ENCODE measurements at places on chromosomes 16 and 17. TPM values are rescaled to one million over a fixed set of nuclear protein-coding genes. Genes with fewer than 3 reads are reported as not detected.

DNA sequence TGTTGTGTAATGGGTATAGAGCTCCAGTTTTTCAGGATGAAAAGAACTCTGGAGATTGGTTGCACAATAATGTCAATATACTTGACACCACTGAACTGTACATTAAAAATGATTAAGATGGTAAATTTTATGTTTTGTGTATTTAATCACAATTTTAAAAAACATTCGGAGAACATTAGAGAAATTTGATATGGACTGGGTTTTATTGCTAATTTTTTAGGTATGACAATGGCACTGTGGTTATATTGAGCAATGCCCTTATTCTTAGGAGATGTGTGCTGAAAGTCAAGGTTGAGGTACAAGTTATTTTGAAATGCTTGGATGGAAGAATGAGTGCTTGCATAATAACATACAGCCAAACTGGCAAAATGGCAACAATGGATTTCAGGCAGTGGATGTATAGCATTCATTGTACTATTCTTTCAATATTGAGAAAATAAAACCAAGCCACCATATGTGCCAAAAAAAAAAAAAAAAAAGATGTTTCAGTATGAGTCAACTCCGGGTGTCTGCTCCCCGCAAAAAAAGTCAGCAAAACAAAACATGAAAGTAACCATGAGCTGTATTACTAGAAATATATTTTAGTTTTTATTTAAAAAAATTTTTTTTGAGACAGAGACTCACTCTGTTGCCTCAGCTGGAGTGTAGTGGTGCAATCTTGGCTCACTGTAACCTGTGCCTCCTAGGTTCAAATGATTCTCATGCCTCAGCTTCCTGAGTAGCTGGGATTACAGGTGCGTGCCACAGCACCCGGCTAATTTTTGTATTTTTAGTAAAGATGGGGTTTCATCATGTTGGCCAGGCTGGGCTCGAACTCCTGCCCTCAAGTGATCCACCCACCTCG lies 19.8 kb downstream of the HOXB1 start:
- DNase-seq, result no peak

- no peak for DNase-seq
These were observed 22.3 kb downstream of the ARHGAP27 start for GRCh38 chr17:45410144-45411091.

DNA sequence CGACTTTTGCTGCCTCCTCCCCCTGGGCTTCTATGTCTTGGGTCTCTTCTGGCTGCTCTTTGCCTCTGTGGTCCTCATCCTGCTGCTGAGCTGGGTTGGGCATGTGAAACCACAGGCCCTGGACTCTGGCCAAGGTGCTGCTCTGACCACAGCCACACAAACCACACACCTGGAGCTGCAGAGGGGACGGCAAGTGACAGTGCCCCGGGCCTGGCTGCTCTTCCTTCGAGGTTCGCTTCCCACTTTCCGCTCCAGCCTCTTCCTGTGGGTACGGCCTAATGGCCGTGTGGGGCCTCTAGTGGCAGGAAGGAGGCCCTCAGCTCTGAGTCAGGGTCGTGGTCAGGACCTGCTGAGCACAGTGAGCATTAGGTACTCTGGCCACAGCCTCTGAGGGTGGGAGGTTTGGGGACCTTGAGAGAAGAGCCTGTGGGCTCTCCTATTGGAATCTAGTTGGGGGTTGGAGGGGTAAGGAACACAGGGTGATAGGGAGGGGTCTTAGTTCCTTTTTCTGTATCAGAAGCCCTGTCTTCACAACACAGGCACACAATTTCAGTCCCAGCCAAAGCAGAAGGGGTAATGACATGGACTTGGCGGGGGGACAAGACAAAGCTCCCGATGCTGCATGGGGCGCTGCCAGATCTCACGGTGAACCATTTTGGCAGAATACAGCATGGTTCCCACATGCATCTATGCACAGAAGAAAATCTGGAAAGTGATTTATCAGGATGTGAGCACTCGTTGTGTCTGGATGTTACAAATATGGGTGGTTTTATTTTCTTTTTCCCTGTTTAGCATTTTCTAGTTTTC lies 2.3 kb downstream of the GP1BA start:
- peak; percentile 26 for DNase-seq

DNA sequence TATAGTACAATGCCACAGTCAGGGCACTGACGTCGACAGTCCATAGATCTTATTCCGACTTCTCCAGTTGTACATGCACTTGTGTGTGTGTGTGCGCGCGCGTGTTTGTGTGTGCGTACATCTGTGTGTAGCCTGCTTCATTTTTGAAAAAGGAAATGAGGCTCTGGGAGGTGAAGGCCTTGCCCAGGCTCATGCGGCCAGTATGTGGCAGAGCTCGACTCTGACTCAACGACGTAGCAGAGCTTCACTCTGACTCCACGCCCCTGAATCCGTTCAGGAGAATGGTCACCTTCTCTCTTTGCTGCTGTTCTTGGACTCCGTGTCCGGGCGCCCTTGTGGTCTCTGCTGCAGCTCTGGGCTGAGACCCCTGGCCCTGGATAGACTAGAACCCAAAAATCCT lies 81.6 kb upstream of the CIBAR2 start:
- no peak for DNase-seq

- DNase-seq, result peak; percentile 71
These were observed 678.9 kb downstream of the WWOX start for GRCh38 chr16:78778101-78779004.

DNA sequence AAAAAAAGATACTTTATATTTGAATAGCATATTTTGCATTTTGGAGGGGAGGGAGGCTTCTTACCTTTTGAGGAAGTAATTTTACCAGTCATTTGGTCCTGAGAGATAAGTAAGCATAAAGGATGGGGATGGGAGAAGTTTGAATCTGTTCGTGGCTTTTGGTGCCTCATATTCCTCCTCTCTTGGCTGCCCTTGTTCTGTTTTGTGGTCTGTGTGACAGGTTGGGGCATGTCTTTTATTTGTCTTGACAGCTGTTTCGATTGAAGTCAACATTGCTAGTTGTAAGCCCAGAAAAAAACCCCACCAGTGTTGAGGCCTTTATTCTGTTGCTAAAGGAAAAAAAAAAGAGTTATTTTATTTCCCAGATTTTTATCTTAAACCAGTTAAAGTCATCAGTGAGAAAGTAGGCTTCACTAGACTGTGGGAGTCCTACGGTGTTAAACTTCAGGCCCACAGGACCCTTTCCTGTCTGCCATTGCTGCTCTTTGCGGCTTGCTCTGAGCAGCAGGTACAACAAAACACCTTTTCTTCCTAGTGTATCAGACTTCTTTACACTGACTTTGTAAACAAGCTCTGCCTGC lies 11.4 kb downstream of the SLC7A6 start:
- no peak for DNase-seq

The TGFB1I1 gene
- 38.7 TPM for polyA plus RNA-seq

The UMOD gene
- not detected for polyA plus RNA-seq

DNA sequence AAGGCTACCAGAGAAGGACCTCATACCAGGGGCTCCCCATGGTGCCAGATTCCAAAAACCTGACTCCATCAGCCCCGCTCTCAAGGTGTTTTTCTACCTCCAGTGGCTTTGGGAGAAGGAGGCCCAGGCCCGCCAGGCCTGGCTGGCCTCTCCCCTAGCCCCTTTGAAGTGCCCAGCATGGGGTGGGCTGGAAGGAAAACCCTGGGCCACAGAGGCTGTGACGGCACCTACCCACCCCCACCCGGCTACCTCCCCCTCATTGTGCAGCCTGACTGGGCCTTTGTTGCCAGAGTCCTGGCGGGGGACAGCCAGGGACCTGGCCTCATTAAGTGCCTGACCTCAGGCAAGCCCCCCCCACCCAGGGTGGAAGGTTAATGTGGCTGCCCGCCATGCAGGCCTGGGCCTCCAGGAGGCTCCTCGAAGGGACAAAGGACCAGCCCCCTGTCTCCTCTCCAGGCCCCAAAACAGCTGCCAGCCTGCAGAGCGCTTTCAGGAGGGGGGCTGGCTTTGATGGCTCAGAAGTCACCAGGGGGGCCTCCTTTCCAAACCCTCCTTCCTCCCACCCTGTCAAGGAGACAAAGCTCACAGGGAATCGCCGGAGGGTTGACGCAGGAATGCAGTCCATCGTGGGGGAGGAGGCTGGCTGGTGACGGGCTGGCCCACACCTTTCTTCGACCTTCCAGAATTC lies 159.4 kb downstream of the ZNF423 start:
- DNase-seq, result no peak

- no peak for DNase-seq
These were observed 160.3 kb downstream of the PCTP start for GRCh38 chr17:55911186-55911585.

- no peak for DNase-seq
These were observed 33.7 kb upstream of the RGS9 start for GRCh38 chr17:65103431-65103830.

DNA sequence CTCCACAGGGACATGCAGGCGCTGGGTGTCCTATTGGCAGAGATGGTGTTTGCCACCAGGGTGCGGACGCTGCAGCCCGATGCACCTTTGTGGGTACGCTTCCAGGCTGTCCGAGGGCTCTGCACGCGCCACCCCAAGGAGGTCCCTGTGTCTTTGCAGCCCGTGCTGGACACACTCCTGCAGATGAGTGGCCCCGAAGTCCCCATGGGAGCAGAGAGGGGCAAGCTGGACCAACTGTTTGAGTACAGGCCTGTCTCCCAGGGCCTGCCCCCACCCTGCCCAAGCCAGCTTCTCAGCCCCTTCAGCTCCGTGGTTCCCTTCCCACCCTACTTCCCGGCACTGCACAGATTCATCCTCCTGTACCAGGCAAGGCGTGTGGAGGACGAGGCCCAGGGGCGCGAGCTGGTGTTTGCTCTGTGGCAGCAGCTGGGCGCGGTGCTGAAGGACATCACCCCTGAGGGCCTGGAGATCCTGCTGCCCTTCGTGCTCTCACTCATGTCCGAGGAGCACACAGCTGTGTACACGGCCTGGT lies 2.8 kb downstream of the WDR81 start:
- DNase-seq, result no peak

GRCh38 chr17:62821189-62822079 lies 13.3 kb upstream of the MARCHF10 start:
- no peak for DNase-seq

The HSF5 gene
- 0.07 TPM for polyA plus RNA-seq

- DNase-seq, result peak; percentile 90
These were observed 54.1 kb downstream of the TOX3 start for GRCh38 chr16:52492789-52493357.

DNA sequence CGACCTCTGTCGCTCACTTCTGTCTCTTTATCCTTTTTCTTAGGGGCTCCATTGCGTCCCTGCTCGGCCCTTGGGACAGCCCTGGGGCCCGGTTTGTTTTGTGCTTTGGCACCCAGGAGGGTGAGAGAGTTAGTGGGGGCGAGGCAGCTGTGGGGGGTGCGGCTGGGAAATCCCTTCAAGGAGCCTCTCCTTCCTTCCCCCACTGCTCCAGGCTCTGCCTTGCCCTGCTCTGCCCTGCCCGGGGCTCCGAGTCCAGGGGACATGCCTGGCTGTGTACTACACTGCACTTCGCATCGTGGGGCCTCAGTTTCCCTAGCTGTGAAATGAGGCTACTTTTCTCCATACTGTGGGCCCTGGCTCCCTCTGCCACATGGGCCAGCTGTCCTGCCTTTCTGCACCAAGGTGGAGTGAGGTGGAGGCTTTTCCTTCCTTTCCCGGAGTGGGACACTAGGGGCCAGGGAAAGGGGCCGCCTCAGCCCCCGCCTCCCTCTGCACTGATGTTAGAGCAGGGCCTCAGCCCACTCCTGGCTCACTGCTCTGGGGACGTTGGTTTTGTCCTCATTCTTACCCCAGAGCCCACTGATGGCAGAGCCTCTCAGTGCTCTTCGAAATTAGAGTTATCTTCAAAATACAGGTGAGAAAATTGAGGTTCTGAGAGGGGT lies 980 bp downstream of the LLGL1 start:
- peak; percentile 32 for DNase-seq

The ATP2A1 gene
- 4.1 TPM for polyA plus RNA-seq

DNA sequence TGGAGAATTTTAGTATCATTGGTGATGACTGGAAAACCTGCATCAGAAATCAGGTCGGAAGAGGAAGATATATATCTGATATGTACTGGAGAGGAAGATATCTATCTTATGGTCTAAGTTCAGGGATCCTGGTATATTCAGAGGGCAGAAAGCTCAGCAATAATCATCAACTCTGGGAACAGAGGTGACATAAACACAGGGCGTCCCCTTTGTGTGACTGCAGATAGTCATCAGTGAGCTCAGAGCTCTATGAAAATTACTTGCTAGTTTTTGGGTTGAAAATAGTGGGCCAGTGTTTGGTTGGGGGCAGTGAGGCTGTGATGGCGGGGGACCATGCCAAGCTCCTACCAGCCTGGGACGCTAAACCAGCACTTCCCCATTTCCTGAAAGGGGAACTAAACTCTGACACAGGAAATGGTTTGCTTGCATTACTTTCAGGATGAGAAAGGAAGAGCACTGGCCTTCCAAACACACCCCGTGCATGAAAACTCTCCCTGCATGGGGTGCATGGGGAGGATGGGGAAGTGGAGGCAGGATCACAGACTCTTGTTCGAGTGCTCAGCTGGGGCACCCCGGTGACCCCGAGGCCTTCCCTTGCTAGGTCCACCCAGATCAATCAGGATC lies 15.8 kb downstream of the NOD2 start:
- DNase-seq, result no peak

The AGRP gene
- polyA plus RNA-seq, result 0.13 TPM

DNA sequence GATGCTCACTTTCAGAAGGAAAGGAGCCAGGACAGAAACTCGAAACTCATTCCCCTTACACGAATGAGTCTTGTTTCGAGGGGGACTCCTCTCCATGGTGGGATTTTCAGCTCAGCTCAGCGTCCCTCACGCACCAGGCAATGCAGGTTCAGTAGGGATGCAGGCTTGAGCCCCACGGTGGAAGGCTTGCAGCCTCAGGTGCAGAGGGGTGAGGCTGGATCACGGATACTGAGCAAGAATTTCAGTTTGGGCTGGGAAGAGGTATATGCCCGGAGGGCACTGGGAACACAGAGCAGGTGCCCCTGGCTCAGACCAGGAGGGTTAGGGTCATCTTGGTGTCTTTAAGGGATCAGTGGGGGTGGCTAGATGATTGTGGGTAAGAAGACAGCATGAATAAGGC lies 344.9 kb upstream of the TNRC6C start:
- DNase-seq, result no peak

DNA sequence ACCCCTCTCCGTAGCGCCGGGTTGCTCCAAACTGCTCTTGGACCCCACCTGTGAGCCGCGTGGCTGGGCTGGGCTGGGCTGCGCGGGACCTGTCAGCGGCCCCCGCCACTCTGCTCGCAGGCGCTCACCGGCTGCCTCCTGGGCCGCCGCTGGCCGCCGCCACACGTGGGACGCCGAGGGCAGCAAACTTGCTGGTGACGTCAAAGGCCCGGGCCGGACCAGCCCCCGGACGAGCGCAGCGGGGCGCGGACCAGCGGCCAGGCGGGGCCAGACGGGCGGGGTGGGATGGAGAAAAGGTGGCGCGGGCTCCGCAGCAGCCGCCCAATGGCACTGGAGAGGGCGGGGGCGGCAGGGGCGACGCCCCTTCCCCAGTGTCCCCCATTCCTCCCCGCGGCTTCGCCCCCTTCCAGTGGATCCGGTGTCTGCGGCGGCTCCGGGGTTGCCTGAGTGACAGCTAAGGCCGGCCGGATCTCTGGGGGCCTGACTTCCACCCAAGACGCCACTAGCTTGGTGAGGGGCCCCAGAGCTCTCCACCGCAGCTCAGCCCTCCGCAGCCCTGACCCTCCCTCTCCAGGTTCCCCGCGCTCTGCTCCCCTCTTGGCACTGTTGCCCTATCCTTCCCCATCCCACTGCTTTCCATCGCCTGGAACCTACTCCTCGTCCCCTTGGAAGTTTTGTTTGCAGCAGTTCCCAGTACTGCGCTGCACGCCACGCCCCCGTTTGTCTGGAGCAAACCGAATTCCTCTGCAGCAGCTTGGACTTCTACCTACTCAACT lies at the start of gene HS3ST3A1:
Gene HS3ST3A1 (minus strand): TSS at position 154 of the 776 bp plus-strand sequence. CDS start 800 bp downstream, outside the sequence.
- no peak for DNase-seq

The GAS7 gene
- 24.4 TPM for polyA plus RNA-seq
